ENCODE measurements at places on chromosomes 5 and 9. TPM values are rescaled to one million over a fixed set of nuclear protein-coding genes. Genes with fewer than 3 reads are reported as not detected.
A peak's percentile ranks its signal among the peaks of the same experiment; 100 is the strongest.

GRCh38 chr5:178423901-178424809 is 166.0 kb downstream of the COL23A1 start:
- DNase-seq = peak; percentile 73

DNA sequence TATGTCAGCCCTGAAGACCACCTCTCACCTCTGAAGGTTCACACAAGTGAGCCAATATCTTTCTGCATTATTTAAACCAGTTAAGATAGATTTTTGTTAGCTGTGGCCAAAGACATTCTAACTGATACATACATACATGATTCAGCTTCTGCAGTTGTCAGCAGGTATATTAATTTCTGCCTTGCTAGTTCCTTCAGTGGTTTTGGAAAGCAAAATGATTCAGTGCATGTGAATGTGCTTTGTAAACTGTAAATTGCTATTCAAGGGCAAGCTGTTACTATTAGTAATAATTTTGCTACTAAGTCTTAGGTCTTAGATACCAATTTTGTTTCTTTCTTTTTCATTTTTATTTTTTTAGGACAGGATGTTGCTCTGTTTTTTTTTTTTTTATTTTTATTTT is 89.2 kb upstream of the ERBIN start:
- DNase-seq = no peak

DNA sequence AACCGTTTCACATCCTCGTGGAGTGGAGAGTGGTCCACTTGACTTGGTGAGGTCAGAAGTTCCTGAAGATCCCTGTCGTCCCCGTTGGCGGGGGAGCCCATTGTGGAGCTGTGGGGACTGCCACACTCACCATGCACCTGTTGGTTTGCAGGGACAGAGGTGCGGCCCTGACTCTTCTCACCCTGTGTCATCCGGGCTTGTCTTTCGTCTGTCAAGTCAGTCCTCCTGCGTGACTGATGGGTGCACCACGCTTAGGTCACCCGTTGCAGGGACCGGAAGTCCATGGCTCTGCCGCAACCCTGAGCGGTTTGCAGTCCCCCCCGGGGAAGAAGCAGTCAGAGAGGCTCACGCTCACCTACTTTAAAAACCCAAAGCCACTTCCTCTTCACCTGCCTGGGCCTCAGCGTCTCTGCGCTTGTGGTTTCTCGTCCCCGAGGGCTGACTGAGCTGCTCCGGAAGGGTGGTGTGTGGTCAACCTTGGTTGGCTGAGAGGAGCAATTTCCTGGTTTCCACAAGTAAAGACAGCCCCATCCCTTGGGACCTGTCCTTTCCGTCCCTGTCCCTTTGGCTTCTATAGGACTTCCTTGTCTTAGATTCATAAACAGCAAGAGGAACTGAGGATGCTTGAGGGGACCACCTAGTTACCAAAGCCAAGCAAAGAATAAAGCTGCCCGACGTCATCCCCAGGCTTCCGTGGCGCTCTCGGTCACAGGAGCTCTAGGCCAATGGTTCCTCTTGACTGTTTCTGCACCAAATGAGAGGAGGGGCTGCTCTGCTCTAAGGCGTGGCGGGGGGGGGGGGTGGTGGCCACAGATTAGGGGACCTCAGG is 53.2 kb downstream of the USP20 start:
- DNase-seq = no peak

GRCh38 chr5:87410931-87411330 is 1.8 kb downstream of the CCNH start:
- DNase-seq = no peak

DNA sequence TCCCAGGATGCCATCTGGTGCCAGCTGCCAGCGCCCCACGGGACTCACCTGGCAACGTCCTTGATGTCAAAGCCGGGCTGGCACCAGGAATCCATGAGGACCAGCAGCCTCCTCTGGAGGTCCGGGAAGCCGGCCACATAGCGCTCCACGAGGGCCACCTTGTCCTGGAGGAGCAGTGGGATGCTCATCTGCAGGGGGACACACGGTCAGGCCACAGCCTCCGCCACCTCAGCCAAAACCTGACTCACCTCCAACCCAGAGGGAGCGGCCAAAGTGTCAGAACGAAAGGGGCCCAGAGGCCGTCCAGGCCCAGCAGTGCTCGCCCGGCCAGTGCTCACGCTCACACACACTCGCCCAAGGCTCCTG is 56.5 kb downstream of the EXD3 start:
- no peak for DNase-seq

DNA sequence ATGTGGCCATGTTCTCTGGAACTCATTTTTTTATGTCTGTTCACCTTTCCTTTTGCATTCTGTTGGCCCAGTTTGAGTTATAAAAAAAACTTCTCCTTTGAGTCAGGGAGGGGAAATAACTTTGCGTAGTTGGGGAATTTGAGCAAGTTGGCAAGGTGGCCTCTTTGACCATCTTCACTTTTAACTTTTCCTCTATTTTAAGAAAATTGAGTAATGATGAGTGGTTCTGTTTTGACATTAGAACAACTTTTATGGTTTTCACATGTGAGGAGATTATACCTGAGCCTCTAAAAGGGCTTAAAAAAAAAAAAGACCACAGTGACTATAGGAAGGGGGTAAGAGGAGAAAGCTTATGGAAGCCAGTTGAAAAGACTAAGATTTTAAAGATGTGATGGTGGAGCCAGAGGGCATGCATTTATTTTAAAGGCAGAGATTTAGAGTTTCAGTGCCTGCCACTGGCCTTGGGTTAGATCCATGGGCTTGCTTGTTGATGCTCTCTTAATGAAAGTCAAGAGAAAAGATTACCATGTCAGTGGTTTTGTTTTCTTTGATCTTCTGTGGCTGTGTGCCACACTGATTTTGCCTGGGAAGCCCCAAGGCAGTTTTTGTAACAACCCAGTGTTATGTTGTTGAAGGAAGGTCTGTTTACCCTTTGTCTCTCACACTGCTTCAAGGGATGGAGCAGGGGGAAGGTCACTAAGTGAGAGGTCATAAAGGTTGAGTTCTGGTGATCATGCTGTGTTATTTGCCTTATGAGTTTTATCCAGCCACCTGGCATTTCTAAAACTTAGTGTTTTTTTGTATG is 219.7 kb upstream of the CD180 start:
- DNase-seq = no peak

GRCh38 chr9:35136866-35137265 is 21.2 kb upstream of the ATOSB start:
- DNase-seq = peak; percentile 36

GRCh38 chr5:136686192-136686872 is 321.0 kb upstream of the TRPC7 start:
- DNase-seq = no peak

- DNase-seq = no peak
Observed at GRCh38 chr5:18397891-18398290, 763.6 kb downstream of the TAF11L14 start.

DNA sequence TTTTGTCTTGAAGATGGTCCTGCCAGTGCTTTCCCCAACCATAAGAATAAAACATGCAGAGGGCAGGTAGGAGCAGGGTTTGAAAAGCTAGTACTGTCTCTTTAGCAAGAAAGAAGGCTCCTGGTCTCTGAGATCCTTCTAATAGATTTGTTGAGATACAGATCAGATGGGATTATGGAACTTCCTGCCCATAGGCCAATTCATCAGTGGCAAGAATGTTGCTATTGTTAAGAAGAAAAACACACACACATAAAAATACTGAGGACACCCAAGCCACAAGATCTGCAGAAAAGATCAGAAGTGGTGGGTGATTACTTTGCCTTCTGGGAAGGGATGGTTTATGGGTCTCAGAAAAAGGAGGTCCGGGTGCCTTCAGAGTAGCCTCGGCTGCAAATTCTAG is 59.8 kb downstream of the TNC start:
- no peak for DNase-seq

GRCh38 chr5:176693477-176693851 is 46.2 kb downstream of the TSPAN17 start:
- no peak for DNase-seq

DNA sequence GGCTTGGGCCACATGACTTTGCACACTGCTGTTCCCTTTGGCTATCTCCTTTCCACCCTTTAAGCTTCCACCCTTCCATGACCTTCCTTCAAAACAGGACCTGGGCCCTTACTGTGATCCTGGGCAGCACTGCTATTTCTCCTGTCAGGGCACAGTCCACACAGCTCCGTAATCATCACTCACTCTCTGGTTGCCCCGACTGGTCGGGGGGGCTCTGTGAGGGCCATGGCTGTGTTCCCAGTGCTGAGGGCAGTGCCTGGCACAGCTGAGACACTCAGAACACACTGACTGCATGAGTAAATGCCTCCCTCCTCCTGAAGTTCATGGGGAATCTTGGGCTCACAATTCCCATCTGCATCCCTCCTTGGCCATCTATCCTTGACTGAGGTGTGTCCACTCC is 12.2 kb downstream of the TRAF1 start:
- no peak for DNase-seq

DNA sequence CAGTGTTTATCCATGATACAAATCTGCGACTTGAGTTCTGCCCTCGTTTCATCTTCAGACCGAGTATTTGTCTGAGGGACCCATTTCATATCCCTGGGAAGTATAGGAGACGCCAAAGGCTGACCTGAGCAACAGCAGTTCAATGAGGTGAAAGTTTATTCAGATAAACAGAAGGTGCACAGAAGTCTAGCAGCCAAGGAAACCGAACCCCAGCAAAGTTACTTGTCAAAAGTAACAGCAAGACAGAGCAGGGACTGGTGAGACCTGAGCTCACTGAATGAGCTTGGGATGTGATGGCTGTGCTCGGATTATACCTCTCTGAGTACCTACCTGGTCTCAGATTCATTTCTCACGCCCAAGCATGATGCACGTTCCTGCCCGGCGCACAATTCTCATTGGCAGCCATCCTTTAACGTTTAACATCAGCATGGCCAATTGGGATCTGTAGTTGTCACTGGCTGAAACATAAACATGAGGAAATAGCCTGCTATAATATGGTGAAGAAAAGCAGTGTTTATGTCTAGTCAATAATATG is 599 bp downstream of the LYRM7 start:
- DNase-seq = no peak

- no peak for DNase-seq
Observed at GRCh38 chr5:133873449-133873848, 95.0 kb downstream of the C5orf15 start.

- no peak for DNase-seq
Observed at GRCh38 chr5:53994148-53994547, 316.2 kb downstream of the ARL15 start.

DNA sequence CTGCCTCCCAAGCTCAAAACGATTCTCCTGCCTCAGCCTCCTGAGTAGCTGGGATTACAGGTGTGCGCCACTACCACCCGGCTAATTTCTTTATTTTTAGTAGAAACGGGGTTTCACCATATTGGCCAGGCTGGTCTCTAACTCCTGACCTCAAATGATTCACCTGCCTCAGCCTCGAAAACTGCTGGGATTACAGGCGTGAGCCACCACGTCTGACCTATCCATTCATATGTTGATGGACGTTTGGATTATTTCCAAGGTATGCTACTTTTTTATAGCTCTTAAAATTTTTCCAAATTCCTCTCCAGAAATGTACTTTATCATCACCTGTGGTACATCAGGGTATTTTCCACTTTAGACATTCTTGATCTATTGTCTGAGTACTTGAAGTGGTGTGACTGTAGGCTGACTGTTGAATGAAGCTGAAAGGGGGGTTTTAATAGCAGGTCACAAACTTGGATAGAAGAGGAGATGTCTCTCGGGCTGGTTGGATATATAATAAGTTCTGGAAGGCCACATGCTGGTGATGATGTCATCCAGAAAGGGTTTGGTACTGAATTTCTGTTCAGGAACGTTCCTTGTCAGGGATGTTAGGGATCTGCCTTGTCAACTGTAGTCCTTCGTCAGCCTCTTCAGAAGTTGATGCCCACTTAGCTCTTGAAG is 7.4 kb downstream of the CTNNA1 start:
- no peak for DNase-seq

- no peak for DNase-seq
Observed at GRCh38 chr9:21357479-21358460, 7.1 kb upstream of the IFNA6 start.

DNA sequence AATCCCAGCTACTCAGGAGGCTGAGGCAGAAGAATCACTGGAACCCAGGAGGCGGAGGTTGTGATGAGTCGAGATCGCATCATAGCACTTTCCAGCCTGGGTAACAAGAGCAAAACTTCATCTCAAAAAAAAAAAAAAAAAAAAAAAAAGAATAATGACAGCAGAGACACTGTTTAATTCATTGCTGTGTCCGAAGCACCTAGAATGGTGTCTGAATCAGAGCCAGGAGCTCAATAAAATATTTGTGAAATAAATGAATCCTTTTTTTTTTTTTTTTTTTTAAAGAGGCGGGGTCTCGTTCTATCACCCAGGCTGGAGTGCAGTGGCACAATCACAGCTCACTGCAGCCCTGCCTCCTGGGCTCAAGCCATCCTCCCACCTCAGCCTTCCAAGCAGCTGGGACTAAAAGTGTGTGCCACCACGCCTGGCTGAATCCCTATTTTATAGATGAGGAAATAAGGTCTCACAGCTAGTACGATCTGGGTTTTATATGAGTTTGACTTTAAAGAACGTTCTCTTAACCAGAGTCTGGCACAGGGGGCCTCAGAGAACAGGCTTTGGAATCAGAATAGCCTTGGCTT is 47.8 kb downstream of the THOC3 start:
- no peak for DNase-seq

DNA sequence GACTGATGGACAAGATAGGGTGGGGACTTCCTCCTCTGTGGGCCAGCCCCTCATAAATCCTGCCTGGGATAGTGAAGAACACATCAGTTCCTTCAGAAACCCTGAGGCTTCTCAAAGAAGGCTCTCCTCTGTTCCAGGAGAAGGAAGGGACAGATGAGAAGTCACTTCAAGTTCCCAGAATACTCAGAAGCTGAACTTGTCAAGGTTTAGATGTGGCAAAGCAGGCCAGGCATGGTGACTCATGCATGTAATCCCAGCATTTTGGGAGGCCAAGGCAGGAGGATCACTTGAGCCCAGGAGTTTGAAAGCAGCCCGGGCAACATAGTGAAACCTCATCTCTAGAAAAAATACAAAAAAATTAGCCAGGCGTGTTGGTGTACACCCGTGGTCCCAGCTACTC is 38.5 kb downstream of the STOM start:
- no peak for DNase-seq

- DNase-seq = no peak
Observed at GRCh38 chr5:127925916-127926315, 157.7 kb upstream of the SLC12A2 start.

GRCh38 chr5:89313044-89313443 is 430.1 kb upstream of the MEF2C start:
- no peak for DNase-seq

- DNase-seq = no peak
Observed at GRCh38 chr9:94643176-94643575, 3.9 kb upstream of the FBP1 start.

- DNase-seq = no peak
Observed at GRCh38 chr9:32854271-32854670, 70.9 kb downstream of the TMEM215 start.

IFNA13 gene
- not detected for total RNA-seq

ADAMTS19 gene
- total RNA-seq = 0.08 TPM

ADAMTS13 gene
- 8.8 TPM for total RNA-seq

CCDC192 gene
- total RNA-seq = not detected

PCDHA4 gene
- total RNA-seq = 12.8 TPM

CD14 gene
- total RNA-seq = not detected

ANKRD34B gene
- total RNA-seq = not detected

GKAP1 gene
- 1.8 TPM for total RNA-seq

ZBTB34 gene
- 14.0 TPM for total RNA-seq

MTRR gene
- total RNA-seq = 40.9 TPM

EQTN gene
- not detected for total RNA-seq

GPR150 gene
- total RNA-seq = 0.16 TPM

FOXD4L4 gene
- not detected for total RNA-seq

RCL1 gene
- total RNA-seq = 13.0 TPM

TLE4 gene
- total RNA-seq = 115 TPM

Data from osteocyte (in vitro differentiated cells).